ENCODE measurements at places on chromosomes 3 and 15. TPM values are rescaled to one million over a fixed set of nuclear protein-coding genes. Genes with fewer than 3 reads are reported as not detected.
A peak's percentile ranks its signal among the peaks of the same experiment; 100 is the strongest.

The TLR9 gene
- total RNA-seq, result 0.09 TPM

The CGNL1 gene
- 9.5 TPM for total RNA-seq

The NAALADL2 gene
- total RNA-seq, result 17.4 TPM

The IGSF10 gene
- 22.7 TPM for total RNA-seq

The GHRL gene
- total RNA-seq, result 0.40 TPM

The EPHB1 gene
- total RNA-seq, result 3.5 TPM

DNA sequence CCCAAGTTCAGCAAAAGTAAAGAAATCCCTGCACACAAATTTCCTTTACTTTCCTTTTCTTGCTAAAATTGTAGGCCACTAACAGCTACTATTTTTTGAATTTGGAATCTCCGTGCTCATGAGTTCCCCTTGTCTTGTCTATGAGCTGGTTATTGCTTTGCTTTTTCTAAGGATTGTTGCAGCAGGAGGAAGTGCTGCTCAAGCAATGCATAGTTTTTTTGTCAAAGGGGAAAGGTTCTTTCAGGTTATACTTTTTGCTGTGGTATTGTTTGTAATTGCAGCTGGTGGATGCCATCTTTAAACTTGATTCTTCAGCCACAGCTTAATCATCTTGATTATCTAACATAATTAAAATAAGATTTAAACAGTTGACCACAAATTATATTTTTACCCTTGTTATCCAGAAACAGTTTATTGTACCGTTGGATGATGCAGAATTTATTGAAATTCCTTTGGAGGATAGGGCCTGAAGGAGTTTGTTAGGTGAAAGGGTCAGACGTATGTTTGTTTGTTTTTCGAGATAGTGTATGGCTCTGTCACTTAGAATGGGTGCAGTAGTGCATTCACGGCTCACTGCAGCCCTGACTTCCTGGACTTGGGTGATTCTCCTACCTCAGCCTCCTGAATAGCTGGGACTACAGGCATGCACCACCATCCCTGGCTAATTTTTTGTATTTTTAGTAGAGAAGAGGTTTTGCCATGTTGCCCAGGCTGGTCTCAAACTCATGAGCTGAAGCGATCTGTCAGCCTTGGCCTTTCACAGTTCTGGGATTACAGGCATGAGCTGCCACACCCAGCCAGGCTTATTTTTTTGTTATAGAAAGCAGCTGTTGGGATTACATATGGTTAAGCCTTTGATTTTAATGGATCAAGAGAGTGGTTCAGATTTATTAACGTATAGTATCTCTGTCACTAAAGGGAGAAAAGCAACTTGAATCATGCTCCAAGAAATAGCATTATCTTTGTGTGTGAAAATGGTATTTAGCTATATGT is 11.7 kb downstream of the MGA start:
- peaks cover 5% of the 10 kb centered on the region for H3K4me1 ChIP-seq
- no peaks in the 10 kb centered on the region for H3K27me3 ChIP-seq
- H3K4me3 ChIP-seq, result no peak overlapping the region
- no peak overlapping the region for H3K27ac ChIP-seq

- no peak for DNase-seq
- H3K4me1 ChIP-seq, result peaks cover 19% of the 10 kb centered on the region
- H3K27me3 ChIP-seq, result peaks cover 3% of the 10 kb centered on the region
- H3K27ac ChIP-seq, result no peak overlapping the region
Observed at GRCh38 chr15:41849861-41850260, 11.2 kb downstream of the PLA2G4B start.

DNA sequence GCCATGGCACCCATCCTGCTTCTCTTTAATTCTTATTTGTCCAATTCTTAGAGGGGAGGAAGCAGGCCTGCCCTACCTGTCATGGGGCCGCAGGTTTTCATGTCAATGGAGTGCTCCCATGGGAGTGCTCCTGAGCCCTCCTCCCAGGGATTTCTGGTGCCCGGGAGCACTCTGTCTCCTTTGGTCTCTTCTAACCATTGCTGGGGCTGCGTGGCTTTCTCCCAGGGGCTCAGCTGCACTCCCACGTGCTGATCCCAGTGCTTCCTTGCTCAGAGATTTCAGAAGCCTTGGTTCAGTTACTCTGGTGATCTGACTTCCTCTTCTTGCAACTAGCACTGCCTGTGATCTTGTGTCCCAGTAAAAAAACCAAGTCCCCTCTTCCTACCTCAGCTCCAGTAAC is 68.0 kb upstream of the ARL8B start:
- H3K36me3 ChIP-seq, result no peaks in the 10 kb centered on the region
- H3K27me3 ChIP-seq, result no peaks in the 10 kb centered on the region
- peaks cover 24% of the 10 kb centered on the region for H3K4me1 ChIP-seq
- H3K27ac ChIP-seq, result no peak overlapping the region
- H3K4me3 ChIP-seq, result no peak overlapping the region
- DNase-seq, result peak; percentile 43

GRCh38 chr3:130725746-130726145 is 20.9 kb downstream of the PIK3R4 start:
- H3K4me3 ChIP-seq, result no peak overlapping the region
- no peak for DNase-seq
- H3K27me3 ChIP-seq, result no peaks in the 10 kb centered on the region
- no peaks in the 10 kb centered on the region for H3K4me1 ChIP-seq

DNA sequence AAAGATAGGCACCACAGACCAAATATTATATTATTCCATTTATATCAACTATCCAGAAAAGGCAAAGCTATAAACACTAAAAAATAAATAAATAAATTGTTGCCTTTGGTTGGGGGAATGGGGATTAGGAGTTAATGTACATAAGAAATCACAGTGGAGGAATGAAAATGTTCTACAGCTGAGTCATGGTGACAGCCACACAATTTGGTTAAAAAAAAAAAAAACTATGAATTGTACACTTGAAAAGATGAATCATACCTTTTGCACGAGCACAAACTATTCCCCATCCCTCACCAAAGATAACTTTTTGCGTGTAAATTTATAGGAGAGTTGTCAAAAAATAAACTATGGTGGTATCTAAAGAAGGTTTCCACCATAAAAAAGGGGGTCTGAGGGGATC is 103.2 kb downstream of the TBC1D5 start:
- no peaks in the 10 kb centered on the region for H3K27me3 ChIP-seq
- H3K4me3 ChIP-seq, result no peak overlapping the region
- no peak for DNase-seq
- H3K36me3 ChIP-seq, result no peaks in the 10 kb centered on the region
- H3K4me1 ChIP-seq, result no peaks in the 10 kb centered on the region

GRCh38 chr3:113111011-113111707 is 100.2 kb upstream of the BOC start:
- no peak overlapping the region for H3K4me3 ChIP-seq
- H3K36me3 ChIP-seq, result no peaks in the 10 kb centered on the region
- H3K27ac ChIP-seq, result no peak overlapping the region
- peaks cover 3% of the 10 kb centered on the region for H3K4me1 ChIP-seq

GRCh38 chr3:52827441-52827840 is 3.0 kb downstream of the ITIH4 start:
- H3K4me1 ChIP-seq, result peaks cover 17% of the 10 kb centered on the region
- H3K27ac ChIP-seq, result no peak overlapping the region

DNA sequence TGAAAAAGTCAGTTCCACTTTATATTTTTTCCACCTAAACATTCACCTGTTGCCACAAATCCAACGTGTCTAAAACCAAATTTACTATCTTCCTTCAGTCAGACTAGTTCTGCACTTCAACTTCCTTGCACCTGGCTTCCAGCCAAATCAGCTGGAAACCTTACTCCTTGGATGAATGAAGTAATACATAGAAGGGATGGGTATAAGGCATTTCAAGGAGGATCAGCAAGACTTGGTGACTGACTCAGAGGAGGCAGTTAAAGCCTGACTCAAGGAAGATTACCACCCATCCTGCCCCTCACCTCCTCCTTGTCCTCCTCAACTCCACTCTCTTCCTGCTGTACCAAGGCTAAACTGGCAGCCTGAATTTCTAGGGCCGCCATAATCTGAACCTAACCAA is 37.1 kb downstream of the QTRT2 start:
- H3K4me3 ChIP-seq, result no peak overlapping the region
- peak; percentile 56 for DNase-seq
- H3K27me3 ChIP-seq, result no peaks in the 10 kb centered on the region

DNA sequence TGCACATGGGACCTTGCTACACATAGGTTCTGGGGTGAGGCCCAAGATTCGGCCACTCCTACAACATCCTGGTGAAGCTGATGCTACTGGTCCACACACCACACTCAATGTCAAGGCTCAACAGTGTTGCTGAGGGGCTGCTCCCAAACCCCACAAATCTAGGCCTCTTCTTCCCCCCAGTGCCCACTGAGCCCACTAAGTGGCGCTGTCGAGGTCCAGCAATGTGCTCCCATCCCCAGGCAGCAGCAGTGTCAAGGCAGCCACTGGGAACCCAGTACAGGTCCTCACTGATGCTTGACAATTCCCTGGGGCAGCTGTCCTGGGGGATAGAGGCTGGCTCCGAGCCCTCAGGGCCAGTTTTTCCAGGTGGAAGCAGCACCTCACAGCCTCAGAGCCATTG is 21.5 kb downstream of the SCN5A start:
- H3K36me3 ChIP-seq, result no peaks in the 10 kb centered on the region
- no peak for DNase-seq
- H3K27me3 ChIP-seq, result no peaks in the 10 kb centered on the region

- no peak for DNase-seq
- H3K4me1 ChIP-seq, result peaks cover 2% of the 10 kb centered on the region
- no peak overlapping the region for H3K27ac ChIP-seq
- no peak overlapping the region for H3K4me3 ChIP-seq
- H3K36me3 ChIP-seq, result peaks cover 4% of the 10 kb centered on the region
Observed at GRCh38 chr3:134242649-134243617, 7.7 kb downstream of the RYK start.
